ENCODE measurements at places on chromosomes 7 and 10.

GRCh38 chr7:148403466-148403993 lies 187.0 kb upstream of the C7orf33 start:
- no peak for DNase-seq

- DNase-seq = no peak
These were observed 710.0 kb downstream of the LRMDA start for GRCh38 chr10:76141376-76141775.

GRCh38 chr10:35322636-35323035 lies 13.7 kb upstream of the CCNY start:
- DNase-seq = no peak

GRCh38 chr7:74306730-74307469 lies 17.7 kb downstream of the CLIP2 start:
- DNase-seq = no peak

GRCh38 chr10:113322843-113323242 lies 230.0 kb upstream of the HABP2 start:
- DNase-seq = no peak

DNA sequence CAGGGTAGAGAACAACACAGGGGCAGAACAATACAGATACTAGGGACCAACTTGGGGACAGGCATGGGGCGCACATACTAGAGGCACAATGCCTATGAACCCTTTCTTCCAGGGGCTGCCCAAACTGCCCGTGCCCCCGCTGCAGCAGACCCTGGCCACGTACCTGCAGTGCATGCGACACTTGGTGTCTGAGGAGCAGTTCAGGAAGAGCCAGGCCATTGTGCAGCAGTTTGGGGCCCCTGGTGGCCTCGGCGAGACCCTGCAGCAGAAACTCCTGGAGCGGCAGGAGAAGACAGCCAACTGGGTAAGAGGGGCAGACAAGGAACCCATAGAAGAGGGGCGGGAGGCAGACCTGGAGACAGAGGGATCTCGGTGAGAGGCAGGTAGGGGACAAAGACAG lies 5.8 kb downstream of the CHAT start:
- DNase-seq = no peak

- no peak for DNase-seq
These were observed 74.5 kb downstream of the COBL start for GRCh38 chr7:51242007-51242691.

- no peak for DNase-seq
These were observed 10.6 kb upstream of the EMX2 start for GRCh38 chr10:117532003-117532385.

DNA sequence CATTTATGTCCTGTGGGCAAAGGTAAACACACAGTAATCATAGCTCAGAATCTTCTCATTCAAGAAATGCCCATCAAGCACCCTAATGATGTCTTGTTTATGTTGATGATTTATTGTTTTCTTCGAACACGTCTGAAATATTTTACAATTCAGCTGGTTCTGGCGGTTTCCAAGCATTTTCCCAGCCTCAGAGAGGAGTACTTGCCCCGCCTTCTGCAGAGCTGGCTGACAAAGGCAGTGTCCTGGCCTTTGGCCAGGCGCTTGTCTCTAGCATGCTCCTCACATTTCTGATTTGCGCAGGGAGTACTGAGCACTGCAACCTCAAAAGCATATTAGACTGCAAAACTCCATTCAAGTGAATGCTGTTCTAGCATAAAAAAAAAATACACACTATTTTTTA lies 314.2 kb upstream of the GNAI1 start:
- no peak for DNase-seq

DNA sequence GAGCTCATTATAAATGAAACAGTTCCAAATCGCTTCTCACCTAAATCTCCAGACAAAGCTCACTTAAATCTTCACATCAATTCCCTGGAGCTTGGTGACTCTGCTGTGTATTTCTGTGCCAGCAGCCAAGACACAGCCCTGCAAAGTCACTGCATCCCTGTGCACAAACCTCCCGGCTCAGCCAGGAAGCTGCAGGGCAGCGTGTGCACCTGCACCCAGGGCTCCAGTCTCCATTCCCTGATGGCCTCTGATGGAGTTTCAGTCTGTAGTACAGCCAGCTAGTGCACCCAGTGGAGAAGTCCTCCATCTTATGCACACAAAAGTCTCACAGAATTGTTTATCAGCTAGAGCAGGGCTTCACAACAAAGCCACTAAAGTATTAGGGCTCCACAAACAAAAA lies 51.1 kb upstream of the PRSS58 start:
- DNase-seq = no peak

- peak; percentile 55 for DNase-seq
These were observed 160.8 kb downstream of the SPAG6 start for GRCh38 chr10:22505911-22506685.

GRCh38 chr7:120856621-120857352 lies 1.2 kb downstream of the TSPAN12 start:
- no peak for DNase-seq

GRCh38 chr10:108684431-108684830 lies 1238.9 kb downstream of the XPNPEP1 start:
- DNase-seq = no peak

DNA sequence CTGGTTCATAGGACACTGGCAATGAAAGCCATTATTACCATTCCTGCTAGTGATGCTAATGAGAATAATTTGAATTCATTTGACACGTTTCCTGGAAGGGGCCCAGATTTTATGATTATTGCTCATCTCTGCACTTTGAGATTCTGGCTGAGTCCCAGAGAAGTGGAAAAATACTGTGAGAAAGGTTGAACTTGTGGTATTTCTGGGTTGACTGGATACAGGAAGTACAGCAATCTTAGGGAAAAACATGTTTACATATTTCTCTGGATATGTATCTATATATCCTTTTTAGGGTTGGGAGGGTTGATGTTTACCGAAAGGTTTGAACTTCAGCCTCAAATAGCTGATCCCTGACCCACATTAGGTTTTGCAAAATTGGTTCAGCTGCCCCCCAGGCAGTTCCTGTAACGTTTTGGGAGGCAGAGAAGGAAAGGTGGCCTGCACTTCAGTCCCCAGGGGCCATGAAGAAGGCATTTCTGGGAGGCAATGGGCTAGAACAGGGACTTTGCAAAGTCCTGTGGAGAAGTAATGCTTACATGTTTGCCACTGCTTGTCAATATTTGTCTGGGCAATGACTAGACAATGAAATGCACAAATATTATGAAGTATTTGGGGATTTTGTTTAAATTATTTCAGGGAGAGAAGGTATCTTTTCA lies 253.7 kb upstream of the PITRM1 start:
- DNase-seq = no peak

GRCh38 chr10:3528271-3528670 lies 256.7 kb downstream of the KLF6 start:
- no peak for DNase-seq

DNA sequence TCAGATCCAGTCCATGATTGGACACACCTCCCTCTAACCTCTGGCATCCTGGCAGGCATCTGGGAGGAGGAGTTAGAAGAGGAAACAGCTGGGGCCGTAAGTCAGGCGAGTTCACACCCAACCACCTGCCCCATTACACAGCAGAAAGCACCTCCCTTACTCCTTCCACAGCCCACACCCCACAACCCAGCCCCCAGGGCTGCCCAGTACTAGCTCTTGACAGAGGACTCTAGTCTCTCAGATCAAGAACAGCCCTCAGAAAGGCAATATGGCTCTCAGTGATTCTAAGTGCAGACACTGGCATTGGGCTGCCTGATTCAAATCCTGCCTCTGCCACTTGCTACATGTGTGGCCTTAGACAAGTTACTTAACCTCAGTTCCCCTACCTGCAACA lies 34.1 kb downstream of the KCNMA1 start:
- DNase-seq = no peak

GRCh38 chr7:79471699-79472098 lies 18.2 kb upstream of the MAGI2 start:
- no peak for DNase-seq

DNA sequence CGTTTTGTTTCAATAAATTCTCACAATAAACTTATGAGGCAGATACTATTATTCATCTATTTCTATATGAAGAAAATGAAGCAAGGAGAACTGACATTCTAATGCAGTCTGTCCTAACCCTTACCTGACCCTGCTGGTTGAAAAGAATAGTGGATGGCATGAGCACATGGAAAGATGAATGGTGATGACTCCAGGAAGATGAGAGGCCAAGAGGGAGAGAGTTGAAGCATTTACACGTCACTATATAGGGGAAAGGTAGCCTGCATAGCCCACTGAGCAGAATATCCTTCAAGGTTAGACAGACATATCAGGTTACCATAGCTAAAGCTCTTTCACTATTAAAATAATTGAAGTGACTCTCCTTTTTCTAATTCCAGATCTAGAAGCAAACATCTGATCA lies 163.9 kb upstream of the CDK1 start:
- DNase-seq = no peak

DNA sequence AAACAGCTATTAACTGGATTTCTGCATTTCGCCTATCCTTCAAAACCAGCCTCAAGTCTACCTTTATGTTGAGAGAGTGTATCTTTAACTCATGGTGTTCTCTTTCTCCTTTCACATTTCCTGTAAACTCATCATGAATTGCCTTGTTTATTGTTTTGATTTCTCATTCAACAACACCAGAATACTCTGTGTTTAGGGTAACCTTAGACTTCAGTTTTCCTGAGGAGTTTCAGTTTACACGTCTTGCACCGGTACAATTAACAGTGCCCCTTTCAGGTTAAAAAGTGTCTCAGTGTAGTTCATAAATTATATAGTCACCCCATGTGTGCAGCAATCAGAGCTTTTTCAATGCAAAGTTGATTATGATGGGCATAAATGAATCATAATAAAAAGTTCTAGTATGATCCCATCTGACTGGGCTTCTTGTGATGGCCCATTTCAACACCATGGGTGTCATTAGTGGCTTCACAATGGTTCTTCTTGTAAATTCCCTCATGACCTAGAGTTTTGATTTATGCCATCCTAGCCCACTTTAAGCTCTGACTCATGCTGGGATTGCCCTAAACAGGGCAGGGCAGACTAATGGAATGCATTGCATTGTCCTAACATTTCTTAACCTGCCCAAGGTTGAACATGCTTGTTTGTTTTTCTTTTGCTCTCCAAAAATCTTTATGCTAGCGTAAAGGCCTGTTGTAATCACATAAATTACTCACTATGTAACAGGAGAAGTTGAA lies 22.0 kb downstream of the ITGB8 start:
- no peak for DNase-seq

DNA sequence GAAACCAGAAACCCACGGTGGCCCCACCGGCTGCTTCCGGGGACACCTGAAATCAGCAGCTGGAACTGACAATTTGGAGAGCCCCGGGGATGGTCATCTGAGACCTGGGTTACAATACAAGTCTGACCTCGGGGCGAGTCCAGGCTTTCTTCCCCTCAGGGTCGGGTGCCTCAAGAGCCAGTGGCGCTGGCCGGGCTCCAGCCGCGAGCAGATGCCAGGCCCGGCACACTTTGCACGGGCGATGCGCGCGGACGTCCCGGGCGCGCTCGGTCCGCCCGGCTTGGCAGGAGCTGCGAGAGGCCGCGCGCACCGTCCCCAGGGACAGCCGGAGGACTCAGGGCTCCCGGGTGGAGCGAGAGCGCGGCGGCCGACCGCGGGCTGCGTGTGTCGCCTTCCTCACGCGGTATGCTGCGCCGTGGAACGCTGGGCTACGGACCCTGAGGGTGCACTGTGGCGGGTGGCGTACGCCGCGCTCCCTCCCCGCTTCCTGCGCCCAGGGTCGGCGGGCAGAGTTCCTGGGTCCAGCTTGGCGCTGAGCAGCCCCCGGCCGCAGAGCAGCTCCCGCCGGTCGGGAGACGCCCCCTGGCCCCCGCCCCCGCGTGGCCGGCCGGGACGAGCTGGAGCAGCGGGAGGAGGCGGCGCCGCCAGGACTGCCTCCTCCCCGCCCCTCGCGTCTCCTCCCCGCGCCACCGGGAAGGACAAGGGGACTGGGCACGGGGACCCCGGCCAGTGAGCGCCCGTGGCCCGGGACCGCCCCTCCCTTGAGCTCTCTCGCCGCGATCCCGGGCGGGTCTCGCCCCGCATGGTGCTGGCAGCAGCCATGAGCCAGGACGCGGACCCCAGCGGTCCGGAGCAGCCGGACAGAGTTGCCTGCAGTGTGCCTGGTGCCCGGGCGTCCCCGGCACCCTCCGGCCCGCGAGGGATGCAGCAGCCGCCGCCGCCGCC lies at the start of gene RBM20:
Gene RBM20, plus strand, starts transcription at position 684 of the 945 bp plus-strand sequence. Its CDS starts 119 bp downstream, at position 803.
- DNase-seq = no peak

DNA sequence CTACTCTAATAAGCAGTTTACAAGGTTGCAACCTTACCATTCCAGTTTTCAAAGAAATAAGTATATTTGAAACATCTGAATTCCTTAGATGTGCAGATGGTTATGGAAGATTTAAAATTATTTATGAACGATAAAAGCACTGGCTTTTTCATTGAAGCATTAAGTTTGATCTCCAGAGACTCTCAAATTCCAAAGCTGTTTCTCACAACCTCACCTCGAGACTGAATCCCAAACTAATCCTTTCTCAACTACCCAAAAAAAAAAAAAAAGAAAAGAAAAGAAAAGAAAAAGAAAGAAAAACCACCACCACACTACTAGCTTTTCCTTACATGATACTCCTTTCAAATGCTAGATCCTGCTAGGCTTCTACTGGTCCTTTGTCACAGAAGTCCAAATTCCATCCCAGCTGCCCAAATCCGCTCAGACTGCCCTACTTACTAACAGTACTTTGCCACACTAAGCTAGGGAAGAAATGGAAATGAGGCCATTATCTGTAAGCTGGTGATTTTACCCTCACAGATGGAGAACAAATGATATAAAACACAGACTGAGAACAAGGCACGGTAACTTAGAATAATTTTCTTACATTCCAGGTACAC lies 100.6 kb upstream of the CDK1 start:
- DNase-seq = no peak

- DNase-seq = no peak
These were observed 59.7 kb downstream of the IGF2BP3 start for GRCh38 chr7:23410446-23411183.

DNA sequence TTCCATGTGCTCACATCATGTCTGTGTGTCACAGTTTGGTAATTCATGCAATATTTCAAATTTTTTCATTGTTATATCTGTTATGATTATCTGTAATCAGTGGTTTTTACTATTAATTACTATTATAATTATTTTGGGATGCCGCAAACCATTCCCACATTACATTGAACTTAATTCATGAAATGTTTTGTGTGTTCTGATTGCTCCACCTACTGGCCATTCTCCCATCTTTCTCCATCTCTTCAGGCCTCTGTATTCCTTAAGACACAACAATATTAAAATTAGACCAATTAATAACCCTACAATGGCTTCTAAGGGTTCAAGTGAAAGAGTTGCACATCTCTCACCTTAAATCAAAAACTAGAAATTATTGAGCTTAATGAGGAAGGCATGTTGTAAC lies 398.5 kb downstream of the PCDH15 start:
- DNase-seq = no peak

GRCh38 chr10:121661451-121661851 lies 63.2 kb upstream of the FGFR2 start:
- DNase-seq = no peak

All from activated T-cell treated with anti-CD3 and anti-CD28 coated beads, Interleukin-2, amount 50 U/mL, for 4 hours (primary cell).